ENCODE measurements at places on chromosomes 16 and 17.

- DNase-seq = peak; percentile 3
Measured at GRCh38 chr16:9791556-9791955, 390.7 kb downstream of the GRIN2A start.

- no peak for DNase-seq
Measured at GRCh38 chr17:46777943-46778915, 40.3 kb downstream of the WNT3 start.

GRCh38 chr17:61698244-61698643, 107.2 kb upstream of the NACA2 start:
- DNase-seq = no peak

GRCh38 chr17:55794725-55795482, 44.1 kb downstream of the PCTP start:
- DNase-seq = no peak

DNA sequence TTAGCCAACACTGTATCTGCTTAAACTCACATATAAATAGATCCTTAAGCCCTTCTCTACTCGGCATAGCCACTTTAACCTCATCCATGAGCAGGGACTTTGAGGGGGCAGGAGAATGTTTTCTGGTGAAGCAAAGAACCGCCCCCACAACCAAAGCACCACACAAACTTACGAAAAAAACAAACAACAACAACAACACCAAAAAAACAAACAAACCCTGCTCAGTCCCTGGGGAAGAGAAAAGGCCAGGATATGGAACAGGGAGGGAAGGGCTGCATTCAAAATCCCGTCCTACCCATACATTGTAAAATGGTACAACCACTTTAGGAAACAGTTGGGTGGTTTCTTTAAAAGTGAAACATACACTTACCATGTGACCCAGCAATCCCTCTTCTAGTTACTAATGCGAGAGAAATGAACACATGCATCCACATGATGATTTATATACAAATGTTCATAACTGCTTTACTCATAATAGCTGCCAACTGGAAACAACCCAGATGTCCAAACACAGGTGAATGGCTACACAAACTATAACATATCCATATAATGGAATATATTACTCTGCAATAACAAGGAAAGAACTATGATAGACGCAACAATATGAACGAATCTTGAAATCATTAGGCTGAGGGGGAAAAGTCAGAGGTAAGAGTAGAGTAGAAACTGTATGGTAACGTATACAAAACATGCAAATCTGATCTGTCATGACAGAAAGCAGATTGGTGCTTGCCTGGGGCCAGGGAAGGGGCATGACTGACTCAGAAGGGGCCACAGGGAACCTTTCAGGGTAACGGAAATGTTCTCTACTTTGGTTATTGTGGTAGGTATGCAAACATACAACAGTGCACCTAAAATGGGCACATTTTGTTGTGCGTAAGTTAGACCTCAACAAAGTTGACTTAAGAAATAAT, 37.7 kb upstream of the TOB1 start:
- DNase-seq = no peak

DNA sequence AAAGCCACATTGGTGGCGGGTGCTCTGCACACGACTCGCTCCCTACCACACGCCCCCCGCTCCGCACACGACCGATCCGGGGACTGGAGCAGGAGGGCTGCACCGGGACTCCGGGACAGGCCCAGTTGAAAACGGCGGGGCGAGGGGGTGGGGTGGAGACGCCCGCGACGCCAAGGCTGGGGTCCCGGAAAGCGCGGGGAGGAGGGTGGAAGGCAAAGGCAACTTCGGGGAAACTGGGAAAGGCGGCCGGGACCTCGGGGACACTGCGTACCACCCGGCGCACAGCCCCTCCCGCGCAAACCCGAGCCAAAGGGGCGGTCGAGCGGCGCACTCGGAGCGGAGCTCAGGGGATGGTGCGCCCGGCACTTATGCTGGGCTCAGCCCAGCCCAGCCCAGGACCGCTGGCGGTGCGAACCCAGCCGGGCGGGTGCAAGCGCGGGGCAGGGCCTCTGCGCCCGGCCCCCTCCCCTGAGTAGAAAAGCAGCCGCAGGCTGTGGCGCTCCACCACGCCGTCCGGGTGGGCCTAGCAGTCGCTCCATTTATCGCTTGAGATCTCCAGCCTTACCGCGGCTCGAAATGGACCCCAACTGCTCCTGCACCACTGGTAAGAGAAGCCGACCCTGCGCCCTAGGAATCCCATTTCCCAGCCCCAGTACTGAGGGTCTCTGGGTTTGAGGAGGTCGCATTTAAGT, at the start of gene MT1M:
TSS of gene MT1M (plus strand) at position 504 of the 692 bp plus-strand sequence. CDS start at position 577, 73 bp downstream.
- peak; percentile 73 for DNase-seq

Measured in substantia nigra (tissue), 51 donors.